H9 (cell line): ENCODE measurements at places on chromosomes 1 and 21. TPM values are rescaled to one million over a fixed set of nuclear protein-coding genes. Genes with fewer than 3 reads are reported as not detected.
A peak's percentile ranks its signal among the peaks of the same experiment; 100 is the strongest.

Gene CRP
- not detected in 2 replicates for total RNA-seq

Gene FBLIM1
- total RNA-seq, result 64.7 and 66.8 TPM in 2 replicates

Gene CRABP2
- total RNA-seq, result 180 and 184 TPM in 2 replicates

GRCh38 chr1:156414461-156415064 lies 45.6 kb downstream of the RHBG start:
- DNase-seq, result no peak

GRCh38 chr1:154478013-154478412 lies 24.0 kb upstream of the TDRD10 start:
- no peak for DNase-seq

DNA sequence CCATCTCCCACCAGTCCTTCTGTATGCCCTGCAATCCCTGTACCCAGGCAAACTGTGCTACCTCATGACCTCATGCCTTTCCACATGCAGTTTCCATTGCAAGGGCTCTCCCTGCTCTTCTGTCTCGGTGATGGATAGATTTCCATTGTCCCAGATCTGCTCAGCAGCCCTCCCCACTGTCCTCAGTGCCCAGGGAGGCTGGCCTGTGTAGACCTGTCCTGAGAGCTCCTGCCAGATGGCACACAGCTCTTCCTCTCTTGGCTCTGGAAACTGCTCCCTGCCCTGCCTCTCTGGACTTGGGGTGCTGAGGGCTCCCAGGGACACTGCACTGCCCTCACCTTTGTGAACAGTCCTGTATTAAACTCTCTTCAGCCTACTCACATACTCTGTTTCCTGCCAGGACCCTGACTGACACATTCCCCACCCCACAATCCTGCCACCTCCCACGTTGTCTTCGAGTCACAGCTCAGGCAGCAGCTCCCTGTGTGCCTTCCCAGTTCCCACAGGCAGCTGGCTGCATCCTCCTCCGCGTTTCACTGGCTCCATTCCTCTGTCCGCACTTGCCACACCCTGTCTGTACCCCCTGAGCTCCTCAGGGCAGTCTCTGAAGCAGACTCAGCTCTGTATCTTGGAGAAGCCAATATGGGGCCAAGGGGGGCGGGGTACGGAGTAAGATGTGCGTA lies 57.0 kb downstream of the SPATA46 start:
- DNase-seq, result no peak

- DNase-seq, result no peak
Observed at GRCh38 chr1:160781914-160782689, 13.9 kb upstream of the LY9 start.

DNA sequence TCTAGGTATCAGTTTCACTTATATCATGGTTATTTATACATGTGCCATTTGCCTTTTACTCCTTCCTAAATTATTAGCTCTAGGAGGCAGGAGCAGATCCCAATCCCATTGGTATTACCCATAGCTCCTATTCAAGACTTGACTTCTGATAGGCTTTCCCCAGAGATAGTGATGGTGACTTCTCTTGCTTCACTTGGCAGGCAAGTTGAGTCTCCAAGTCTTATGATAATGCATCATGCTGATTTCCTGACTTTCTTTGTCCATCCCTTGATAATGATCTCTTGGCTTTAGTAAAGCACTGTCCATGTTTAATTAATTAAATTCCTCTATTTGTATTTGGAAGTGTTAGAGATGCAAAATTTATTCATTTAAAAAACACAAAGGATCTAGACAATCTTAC lies 253.5 kb upstream of the ADAMTS5 start:
- DNase-seq, result no peak

- peak; percentile 37 for DNase-seq
Observed at GRCh38 chr1:110607536-110608230, 1.5 kb upstream of the KCNA2 start.
